ENCODE measurements at places on chromosomes 5 and 9.

GRCh38 chr5:122091936-122092600 lies 14.0 kb upstream of the LOX start:
- DNase-seq = peak; percentile 14

- no peak for DNase-seq
These were observed 97.0 kb upstream of the VCAN start for GRCh38 chr5:83374547-83374946.

- DNase-seq = no peak
These were observed 2.3 kb downstream of the NMRK1 start for GRCh38 chr9:75085640-75086039.

GRCh38 chr9:108963459-108964143 lies 29.4 kb downstream of the ABITRAM start:
- no peak for DNase-seq

DNA sequence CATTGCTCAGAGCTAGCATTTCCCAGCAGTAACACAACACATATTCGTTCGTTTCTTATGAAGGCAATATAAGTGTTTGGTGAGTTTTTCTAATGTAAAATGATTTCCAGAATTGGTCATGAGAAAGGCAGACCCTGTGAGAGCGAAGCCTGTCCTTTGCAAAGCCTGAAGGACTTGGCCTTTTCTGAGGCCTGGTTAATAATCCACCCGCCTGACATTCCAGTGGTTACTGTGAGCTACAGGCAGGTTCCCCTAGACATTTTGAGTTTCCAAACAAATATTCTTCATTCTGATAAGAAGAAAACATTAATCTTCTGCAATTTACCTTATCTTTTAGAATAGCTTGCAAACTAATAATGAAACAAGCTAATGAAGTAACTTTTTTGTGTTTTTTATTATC lies 38.0 kb downstream of the ADAMTS16 start:
- DNase-seq = no peak

DNA sequence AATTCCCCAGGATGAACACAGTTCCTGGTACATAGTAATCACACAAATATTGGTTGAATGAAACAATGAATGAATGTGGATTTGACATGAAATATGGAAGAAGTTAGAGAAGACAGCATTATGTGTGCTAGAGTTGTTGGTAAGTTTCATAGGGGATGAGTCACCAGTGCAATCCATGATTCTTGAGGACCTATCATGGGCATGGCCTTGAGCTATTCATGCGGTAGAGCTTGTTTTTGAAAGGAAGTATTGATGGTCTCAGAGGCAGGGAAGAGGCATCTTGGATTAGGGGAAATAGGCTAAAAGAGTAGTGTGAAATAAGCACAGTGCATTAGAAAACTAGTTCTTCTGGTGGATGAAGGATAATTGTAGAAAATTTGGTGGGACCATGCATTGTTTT lies 22.1 kb downstream of the SPATA31D1 start:
- DNase-seq = no peak

GRCh38 chr5:122163121-122164069 lies 34.0 kb downstream of the ZNF474 start:
- DNase-seq = no peak

DNA sequence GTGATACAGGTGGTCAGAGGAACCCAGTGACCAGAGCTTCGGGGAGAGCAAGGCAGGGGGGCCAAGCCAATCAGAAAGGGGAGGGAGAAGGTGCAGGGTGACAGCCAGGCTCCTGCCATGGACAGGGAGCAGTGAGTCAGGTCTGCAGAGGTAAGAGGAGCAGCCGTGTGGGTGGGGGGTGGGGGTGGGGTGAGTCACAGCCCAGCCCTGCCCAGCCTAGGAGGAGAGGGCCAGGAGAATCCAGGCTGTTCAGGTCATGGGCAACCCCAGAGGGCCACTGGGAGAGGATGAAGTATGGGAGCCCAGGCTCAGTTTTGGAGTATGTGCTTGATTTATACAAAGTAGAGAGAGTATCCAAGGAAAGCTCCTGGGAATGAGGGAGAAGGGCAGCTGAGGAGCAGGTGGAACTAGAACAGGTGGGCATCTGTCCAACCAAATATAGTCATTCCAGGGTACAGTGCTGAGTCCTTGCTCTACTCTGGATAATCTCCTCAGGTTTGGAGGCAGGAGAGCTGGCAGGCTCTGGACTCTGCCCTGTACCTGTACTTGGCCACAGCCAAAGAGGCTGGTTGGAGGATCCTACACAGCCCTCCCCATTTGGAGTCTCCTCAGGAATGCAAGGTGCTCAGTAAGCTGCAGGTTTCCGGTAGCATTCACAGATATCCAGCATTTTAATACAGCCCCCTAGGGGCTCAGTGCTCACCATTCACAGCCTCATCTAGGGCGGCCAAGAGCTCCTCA lies 1.6 kb downstream of the HBEGF start:
- no peak for DNase-seq

DNA sequence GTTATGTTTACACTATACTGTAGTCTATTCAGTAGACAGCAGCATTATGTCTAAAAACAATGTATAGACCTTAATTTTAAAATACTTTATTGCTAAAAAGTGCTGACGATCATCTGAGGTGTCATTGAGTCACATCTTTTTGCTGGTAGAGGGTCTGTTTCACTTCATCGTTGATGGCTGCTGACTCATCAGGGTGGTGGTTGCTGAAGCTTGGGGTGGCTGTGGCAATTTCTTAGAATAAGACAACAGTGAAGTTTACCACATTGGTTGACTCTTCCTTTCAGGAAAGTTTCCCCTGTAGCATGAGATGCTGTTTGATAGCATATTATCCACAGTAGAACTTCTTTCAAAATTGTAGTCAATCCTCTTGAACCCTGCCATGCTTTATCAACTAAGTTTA lies 150.3 kb downstream of the FBXL7 start:
- no peak for DNase-seq

- DNase-seq = peak; percentile 39
These were observed 479.5 kb downstream of the TAF11L14 start for GRCh38 chr5:18113721-18114120.

- no peak for DNase-seq
These were observed 5.2 kb downstream of the ARSB start for GRCh38 chr5:78979909-78980308.

GRCh38 chr5:132557478-132558172 lies 848 bp downstream of the RAD50 start:
- DNase-seq = peak; percentile 58

- DNase-seq = peak; percentile 58
These were observed 254 bp downstream of the STRBP start for GRCh38 chr9:123268199-123268464.

DNA sequence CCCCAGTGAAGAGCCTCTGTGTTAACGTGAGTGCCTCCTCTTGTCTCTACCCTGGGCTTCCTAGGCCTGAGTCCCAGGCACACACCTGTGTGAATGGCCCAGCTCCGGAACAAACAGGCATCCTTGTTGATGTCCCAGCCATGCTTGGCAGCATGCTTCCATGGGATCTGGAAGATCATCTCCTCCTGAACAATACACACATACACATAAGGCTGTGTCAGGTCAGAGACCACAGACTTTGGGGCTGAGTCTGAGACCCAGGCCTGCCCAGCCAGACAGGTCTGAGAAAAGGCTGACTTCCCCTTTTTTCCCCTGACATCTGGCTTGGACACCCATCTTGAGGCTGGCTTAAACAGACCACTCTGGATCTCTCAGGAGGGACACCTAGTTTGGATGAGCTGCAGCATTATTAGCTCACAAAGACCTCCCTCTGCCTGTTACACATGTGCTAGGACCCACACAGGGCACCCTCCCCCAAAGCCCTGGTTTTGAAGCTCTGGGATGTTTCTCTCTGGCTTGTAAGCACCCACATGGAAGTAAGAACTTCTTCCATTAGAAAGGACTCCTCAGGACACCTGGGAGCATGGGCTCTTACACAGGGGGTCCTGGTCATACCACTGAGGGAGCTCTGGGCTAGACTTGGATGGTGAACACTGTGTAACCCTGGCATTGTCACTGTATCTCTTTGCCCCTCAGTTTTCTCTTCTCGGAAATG lies 2.6 kb downstream of the IRF1 start:
- DNase-seq = no peak

DNA sequence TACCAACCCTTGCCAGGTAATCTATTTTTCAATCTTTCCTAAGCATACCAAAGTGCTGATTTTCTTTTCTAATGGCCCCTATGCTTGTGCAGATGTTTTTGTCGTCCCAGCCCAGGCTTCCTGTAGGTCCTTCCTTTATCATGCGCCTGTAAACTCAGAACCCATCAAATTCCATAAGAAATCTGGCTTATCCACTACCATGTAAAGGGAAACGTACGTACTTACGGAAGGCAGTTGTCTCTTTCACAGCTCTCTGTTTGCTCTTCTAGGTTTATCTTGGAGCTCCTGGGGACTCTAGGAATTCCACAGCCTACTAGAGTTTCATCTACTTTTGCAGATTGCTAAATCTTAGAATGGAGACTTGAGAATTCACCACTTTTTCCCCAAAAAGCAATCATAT lies 9.0 kb downstream of the BRINP1 start:
- DNase-seq = no peak

GRCh38 chr5:114412510-114413171 lies 50.8 kb downstream of the KCNN2 start:
- no peak for DNase-seq

GRCh38 chr9:124285903-124286291 lies 28.1 kb downstream of the NEK6 start:
- no peak for DNase-seq

DNA sequence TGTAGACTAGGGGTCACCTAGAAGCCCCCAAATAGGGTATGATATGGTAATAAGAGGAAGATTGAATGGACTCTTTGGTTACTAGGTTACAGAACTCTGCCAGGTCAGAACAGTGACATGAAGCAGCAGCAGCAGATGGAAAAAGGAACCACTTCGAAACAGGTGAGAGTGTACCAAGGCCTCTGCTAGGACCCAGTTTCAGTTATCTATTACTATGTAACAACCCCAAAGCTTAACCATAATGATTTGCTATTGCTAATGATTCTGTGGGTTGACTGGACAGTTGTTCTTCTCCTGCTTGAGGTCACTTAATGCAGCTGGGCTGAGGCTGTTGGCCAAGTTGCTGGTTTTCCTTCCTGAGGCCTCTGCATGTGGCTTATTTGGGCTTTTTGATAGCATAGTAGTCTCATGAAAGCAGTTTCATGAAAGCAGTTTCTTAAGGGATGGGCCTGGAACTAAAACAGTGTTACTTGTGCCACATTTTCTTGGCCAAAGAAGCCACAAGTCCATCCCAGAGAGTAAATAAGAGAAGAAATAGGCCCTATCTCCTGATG lies 17.6 kb downstream of the C9orf43 start:
- DNase-seq = no peak

GRCh38 chr5:139046551-139046950 lies 151.6 kb downstream of the SIL1 start:
- no peak for DNase-seq

GRCh38 chr5:139543423-139543991 lies 17.6 kb upstream of the UBE2D2 start:
- DNase-seq = no peak

DNA sequence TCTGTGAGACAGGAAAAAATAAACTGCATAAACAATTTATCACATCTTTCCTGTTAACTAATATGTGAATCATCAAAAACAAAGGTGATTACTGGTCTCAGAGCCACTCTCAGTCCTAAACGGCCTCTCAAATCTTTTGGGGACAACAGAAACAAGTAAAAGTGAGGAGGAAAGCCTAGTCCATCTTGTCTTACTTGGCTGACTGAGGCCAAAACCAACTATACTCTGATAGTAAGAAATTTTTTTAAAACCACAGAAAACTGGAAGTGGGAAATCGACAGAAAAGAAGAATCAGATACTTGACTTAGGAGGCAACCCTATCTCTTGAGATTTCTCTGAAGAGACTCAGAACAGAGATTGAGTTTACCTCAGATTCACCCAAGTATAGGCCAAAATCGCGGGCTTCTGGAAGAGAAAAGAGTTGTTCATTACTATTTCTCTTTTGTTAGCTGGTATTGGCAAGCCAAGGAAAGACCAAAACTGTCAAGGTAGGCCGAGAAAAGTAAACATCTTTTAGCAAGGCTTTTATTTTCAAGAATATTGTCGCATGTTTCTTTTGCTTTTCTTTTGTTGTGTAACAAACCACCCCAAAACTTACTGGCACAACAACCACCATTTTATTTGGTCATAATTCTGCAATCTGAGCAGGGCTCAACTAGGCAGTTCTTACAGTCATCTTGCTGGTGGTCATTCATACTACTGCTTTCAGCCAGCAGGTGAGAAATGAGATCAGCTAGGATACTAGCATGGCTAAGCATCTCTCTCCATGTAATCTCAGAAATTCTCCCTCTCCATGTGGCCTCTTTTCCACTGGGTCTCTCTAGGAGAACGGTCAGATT lies 46.1 kb downstream of the RFX3 start:
- no peak for DNase-seq
